Activated effector memory CD4-positive, alpha-beta T cell treated with anti-CD3 and anti-CD28 coated beads, Interleukin-2, amount 50 U/mL, for 16 hours (primary cell): ENCODE measurements at places on chromosomes 1 and 21.

DNA sequence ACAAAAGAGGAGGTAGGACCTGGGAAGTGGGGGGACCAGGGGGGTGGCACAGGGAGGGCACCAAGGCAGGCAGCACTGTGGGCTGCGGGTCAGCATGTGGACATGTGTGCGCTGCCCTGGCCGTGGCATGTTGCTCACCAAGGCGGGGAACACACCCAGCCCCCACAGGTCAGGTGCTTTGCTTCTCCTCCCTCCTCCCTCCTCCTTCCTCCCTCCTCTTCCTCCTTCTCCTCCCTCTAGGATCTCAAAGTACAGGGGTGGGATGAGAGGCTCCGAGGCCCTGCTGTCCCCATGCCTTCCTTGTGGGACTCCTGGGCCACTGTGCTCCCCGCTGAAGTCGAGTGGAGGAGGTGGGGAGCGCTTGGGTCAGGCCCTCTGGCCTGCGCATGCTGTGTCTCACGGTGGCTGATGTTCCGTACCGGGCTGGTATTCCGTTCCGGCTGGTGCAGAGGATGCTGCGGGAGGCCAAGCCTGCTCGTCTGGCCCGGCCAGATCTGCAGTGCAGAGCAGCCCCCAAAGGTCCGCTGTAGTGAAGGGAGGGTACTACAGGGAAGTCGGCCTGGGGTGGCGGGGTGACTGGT, 26.6 kb downstream of the SPSB1 start:
- no peak for DNase-seq

- DNase-seq: peak; percentile 63
Observed at GRCh38 chr1:154772606-154773506, 97.2 kb downstream of the KCNN3 start.

DNA sequence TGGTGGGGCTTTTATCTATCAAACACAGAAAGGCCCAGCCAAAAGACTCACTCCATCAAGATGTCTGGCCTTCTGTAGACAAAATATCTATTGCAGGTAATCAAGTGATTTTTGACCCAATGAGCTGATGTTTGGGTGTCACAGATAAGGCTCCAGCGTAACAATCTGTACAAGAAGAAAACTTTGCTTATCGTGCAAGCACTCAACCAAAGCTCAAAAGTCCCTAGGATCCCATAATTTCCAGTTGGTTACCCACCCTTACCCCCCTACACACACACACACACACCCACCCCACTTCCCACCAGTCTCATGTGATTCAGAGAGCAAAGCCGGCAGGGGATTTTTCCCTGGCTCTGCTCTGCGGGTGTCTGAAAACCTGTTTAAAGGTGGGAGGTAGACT, 5.8 kb downstream of the ITPKB start:
- DNase-seq: peak; percentile 82

DNA sequence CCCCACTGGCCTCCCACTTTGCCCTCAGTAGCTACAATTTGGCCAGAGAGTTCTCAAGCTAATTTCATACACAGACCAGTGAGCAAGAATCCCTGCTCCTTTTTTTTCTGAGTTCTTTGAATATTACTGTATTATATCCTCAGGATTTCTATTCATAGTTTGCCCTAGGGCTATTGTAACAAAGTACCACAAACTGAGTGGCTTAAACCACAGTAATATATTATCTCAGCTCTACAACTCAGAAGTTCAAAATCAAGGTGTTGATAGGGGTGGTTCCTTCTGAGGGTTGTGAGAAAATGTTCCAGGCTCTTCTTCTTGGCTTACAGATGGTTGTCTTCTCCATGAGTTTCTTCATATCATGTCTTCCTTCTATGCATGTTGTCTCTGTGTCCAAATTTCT, 289.4 kb upstream of the ESRRG start:
- no peak for DNase-seq

- DNase-seq: peak; percentile 78
Observed at GRCh38 chr1:152869808-152870419, 8.2 kb upstream of the SMCP start.

- no peak for DNase-seq
Observed at GRCh38 chr1:207318072-207318619, 3.3 kb upstream of the CD55 start.

GRCh38 chr1:96290801-96291200, 430.8 kb upstream of the PTBP2 start:
- DNase-seq: no peak

DNA sequence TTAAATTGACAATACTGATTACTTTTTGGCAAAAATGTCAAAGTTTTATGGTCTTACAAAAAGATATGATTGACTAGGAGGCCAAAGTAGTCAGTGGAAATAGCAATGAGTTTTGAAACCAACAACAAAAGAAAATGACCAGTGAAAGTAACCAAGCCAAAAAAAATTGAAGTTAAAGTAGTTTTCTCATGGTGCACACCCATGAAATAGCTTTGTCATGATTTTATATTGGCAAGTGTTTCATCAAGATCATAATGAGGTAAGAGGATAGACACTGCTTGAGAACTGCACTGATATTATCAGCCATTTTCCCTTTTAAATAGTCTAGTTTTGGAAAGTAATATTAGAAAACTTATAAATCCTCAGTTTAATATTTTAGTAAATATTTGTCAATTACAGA, 206.2 kb upstream of the ADAMTS5 start:
- no peak for DNase-seq

DNA sequence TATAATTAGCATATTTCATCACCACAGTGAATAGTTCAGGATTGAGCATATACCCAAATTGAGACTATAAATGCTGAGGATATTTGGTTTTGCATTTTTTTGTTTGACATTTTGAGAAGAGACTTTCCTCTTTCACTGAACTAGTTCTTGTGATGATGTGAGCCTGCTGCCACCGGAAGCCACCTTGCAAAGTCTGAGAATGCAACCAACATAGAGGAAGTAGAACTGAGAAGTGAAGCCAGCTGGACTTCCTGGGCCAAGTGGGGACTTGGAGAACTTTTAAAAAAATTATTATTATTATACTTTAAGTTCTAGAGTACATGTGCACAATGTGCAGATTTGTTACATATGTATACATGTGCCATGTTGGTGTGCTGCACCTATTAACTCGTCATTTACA, 102.3 kb downstream of the RPE65 start:
- DNase-seq: no peak

GRCh38 chr21:34078915-34079314, 5.5 kb downstream of the MRPS6 start:
- DNase-seq: no peak

DNA sequence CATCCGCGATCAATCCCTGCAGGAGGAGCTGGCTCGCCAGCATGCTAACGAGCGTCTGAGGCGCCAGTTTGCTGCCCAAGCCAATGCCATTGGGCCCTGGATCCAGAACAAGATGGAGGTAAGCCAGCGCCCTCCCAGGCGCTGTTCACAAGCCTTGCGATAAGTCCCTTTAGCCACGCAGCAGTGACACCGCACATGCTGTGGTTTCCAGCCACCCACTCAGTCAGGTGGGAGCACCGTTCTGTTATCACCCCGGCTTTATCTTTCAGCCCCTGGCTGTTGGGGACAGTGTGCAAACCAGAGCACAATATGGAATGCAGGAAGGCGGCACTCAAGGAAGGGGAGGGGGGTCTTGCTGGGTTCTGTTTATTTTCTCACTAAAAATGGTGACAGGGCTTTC, 41.1 kb upstream of the MTR start:
- DNase-seq: no peak
